ENCODE measurements at places on chromosomes 4 and X.

- no peak for DNase-seq
These were observed 24.8 kb downstream of the IL13RA1 start for GRCh38 chrX:118751950-118752783.

GRCh38 chrX:154350429-154351182 lies 23.8 kb downstream of the FLNA start:
- DNase-seq = no peak

DNA sequence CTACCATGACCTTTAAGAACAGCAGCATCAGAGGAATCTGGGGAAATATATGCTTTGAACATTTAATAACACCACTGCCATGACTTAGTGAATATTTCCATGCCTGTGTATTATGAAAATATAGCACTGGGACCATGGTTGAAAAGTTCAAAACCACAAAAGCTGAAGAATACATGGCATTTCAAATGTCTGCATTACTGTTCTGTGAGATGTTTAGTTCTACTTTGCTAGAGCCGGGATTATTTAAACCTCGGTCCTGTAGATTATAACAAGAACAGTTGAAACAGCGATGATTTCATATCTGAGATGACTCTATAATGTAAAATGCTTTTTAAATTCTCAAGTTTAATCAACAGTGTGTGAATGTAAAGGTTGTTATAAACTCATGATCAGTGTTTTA lies 126.7 kb upstream of the AGA start:
- DNase-seq = no peak

- DNase-seq = no peak
These were observed 79.4 kb downstream of the ADGRG4 start for GRCh38 chrX:136380010-136380769.

- DNase-seq = no peak
These were observed 208.3 kb upstream of the AMOT start for GRCh38 chrX:113048896-113049295.
